IPS DF 19.7 (cell line): ENCODE measurements at places on chromosomes 1 and 21.

DNA sequence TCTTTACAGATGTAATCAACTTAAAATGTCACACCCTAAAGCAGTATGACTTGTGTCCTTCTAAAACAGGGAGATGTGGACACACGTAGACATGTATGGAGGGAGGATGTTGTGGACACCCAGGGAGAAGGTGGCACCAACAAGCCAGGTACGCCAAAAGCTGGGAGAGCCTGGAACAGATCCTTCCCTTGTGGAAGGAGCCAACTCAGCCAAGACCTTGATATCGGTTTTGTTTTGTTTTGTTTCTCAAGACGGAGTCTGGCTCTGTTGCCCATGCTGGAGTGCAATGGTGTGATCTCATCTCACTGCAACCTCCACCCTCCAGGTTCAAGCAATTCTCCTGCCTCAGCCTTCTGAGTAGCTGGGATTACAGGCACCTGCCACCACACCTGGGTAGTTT is 45.6 kb downstream of the CHAF1B start:
- no peak for DNase-seq

- DNase-seq: no peak
Observed at GRCh38 chr1:199553104-199553503, 474.4 kb upstream of the NR5A2 start.

GRCh38 chr1:109641861-109642260 is 14.0 kb upstream of the GSTM4 start:
- no peak for DNase-seq

DNA sequence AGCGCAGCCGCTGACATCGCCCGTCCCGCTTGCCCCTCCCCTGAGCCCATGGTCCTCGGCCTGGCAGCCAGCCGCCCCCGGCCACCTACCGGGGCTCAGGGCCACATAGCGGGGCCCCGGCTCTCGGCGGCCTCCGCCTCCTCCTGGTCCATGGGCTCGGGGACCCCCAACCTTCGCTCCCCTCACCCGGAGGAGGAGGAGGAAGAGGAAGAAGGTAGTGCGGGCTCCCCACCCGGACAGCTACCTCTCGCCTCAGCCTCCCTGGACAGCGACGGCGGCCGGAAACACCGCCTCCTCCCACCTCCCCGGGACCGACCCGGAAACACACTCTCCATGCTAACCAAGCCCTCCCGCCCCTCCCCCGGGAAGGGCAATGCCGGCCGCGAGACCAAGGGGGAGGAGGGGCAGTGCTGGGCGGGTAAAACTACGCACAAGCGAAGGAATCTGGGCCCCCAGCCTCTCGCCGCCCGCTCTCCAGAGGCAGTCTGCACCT is at the start of gene KIAA0319L:
Gene KIAA0319L, minus strand, starts transcription at position 286 of the 493 bp plus-strand sequence. CDS start 2,912 bp downstream, outside the sequence.
- DNase-seq: no peak
